ENCODE measurements at places on chromosomes 2 and 18. TPM values are rescaled to one million over a fixed set of nuclear protein-coding genes. Genes with fewer than 3 reads are reported as not detected.

- H3K4me3 ChIP-seq = no peak overlapping the region
- peaks cover 23% of the 10 kb centered on the region for H3K4me1 ChIP-seq
- DNase-seq = no peak
- H3K36me3 ChIP-seq = no peaks in the 10 kb centered on the region
- no peaks in the 10 kb centered on the region for H3K27me3 ChIP-seq
Observed at GRCh38 chr2:64065516-64065915, 46.3 kb upstream of the VPS54 start.

DNA sequence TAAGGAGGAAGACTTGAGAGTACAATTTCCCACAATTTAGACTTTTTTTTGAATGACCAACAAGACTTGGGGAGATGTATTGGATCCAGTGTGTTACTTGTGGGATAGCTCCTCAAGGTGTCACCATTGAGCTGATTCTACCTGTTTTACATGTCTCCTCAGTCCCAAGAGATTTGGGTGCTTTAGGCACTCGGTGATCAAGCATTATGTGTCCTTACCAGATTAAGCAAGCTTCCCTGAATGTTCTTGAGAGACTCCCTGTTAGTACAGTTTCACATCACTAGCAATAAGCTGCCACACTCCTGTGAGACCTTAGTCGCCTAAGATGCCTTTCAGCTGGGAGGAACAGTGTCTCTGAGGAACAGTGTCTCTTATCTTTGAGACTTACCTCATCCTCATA is 384.3 kb upstream of the SYT4 start:
- H3K27me3 ChIP-seq = no peaks in the 10 kb centered on the region
- H3K36me3 ChIP-seq = no peaks in the 10 kb centered on the region
- no peak overlapping the region for H3K27ac ChIP-seq
- H3K4me3 ChIP-seq = no peak overlapping the region
- no peaks in the 10 kb centered on the region for H3K4me1 ChIP-seq

The ZNF892 gene
- 12.5 TPM for total RNA-seq

DNA sequence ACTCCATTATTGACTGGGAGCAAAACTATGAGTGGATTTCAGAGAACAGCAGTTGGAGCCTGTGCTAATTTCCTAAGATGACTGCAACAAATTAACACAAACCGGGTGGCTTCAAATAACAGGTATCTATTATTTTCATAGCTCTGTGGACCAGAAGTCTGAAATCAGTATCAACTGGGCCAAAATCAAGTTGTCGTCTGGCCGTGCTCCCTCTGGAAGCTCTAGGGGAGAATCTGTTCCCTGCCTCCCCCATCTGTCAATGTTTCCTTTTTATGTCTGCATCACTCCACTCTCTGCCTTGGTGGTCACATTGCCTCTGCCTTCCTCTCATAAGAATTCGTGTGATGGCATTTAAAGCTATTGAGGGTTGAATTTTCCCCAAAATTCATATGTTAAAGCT is 269.8 kb downstream of the TMX3 start:
- DNase-seq = no peak
- H3K27me3 ChIP-seq = no peaks in the 10 kb centered on the region
- no peak overlapping the region for H3K27ac ChIP-seq
- H3K36me3 ChIP-seq = no peaks in the 10 kb centered on the region
- H3K4me1 ChIP-seq = no peaks in the 10 kb centered on the region
